ENCODE measurements at places on chromosomes 1 and 21.

DNA sequence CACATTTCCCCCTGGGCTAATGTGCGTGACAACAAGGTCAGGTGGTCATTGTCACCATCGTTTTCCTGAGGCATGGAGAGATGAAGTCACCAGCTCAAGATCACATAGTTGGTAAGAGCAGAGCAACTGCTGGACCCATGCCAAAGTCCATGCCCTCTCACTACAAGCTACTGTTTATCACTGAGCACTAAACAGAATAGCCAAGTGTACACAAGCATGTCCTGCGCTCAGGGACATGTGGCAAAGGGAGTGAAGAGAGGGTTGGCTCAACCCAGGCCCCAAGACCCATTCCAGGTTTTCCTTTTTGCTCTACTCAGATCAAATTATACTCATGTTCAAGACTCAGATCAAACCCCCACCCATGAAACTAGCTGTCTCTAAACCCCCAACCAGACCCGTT is 20.8 kb downstream of the LRRC52 start:
- DNase-seq: no peak

GRCh38 chr1:97920276-97920831 is 480 bp downstream of the DPYD start:
- no peak for DNase-seq

- DNase-seq: no peak
These were observed 79.4 kb downstream of the CAPZB start for GRCh38 chr1:19405761-19406487.

GRCh38 chr1:61289232-61290098 is 207.1 kb downstream of the NFIA start:
- no peak for DNase-seq

DNA sequence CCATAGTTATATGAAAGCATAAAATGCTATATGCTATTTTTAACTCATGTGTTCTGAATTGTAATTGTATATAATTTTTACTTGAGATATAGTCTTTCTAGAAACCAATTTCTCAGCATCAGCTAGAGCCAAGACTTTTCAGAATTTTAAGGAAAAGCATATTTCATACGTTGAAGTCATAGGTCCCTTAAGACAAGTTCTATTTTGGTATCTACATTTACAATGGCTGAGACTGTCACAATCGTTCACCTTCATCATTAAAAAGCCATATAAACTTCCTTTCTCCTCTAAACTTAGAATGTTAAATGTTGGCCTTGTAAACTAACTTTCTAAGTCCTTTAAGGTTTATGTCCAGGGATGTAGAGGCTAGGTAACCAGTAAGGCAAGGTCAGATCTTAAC is 104.1 kb downstream of the LRRC40 start:
- no peak for DNase-seq

DNA sequence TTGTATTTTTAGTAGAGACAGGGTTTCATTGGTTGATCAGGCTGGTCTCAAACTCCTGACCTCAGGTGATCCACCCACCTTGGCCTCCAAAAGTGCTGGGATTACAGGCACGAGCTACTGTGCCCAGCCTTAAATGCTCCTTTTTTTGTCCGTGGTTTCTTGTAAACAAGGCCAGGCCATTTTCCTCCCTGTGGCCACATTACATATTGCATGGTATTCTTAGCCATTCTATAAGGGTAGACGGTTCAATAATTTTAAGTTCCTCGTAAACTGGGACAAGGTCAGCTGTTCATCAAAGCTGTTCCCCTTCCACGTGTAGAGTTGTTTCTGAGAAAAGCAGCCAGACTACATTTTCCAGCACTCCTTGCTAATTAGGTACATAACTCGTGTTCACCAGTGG is 10.3 kb upstream of the LUZP1 start:
- DNase-seq: no peak

DNA sequence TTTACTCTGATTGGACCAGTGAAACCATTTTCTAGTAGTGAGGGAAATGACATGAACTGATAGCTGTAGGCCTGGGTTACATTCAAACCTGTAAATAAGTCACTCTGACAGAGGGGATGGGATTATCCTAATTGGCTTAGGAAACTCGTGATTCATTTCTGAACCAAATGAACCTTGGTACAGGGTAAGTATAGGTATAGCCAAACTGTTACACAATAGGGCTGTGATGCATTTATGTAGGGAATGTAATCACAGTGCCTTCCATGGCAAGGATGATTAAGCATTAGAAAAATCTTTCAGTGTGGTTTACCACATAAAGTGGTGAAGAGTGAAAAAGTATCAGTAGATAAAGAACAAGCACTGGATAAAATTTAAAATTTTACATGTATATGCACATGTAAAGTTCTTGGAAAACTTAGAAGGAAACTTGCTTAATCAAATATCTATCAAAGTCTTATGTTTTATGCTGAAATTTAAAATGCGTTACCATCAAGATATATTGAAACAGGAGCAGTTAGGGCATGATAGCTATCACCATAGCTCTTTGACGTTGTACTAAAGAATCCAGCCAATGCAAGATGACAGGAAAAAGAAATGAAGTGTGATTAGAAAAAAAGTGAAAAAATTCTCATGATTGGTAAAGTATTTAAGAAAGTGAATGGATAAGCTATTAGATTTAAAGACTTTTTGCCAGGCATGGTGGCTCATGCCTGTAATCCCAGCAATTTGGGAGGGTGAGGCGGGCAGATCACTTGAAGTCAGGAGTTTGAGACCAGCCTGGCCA is 63.0 kb downstream of the RABGAP1L start:
- no peak for DNase-seq

DNA sequence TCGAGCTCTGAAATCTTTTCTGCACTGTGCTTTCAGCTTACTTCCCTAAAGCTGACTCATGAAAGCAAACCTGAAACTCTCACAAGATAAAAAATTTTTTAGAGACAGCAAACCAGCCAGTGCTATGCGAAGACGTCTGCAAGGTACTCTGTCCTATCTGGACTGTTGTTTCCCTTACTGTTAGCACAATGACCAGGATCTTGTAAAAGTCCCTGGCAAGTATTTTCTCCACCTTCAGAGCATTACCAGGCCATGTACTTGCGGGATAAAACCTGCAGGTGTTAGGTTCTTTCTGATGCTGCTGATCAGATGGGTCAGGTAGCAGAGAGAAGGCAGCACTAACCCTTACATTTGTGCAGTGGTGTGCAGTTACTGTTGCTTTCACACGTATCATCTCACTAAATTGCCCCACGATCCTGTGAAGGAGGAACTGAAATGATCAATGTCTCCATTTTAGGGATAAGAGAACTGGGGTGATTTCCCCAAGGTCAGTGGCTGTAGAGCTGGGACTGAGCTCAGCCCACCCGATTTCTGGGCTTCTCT is 56.6 kb downstream of the PLXNA2 start:
- no peak for DNase-seq

GRCh38 chr1:179879797-179880196 is 2.2 kb upstream of the TOR1AIP2 start:
- no peak for DNase-seq

- DNase-seq: no peak
These were observed 16.5 kb downstream of the SPOCD1 start for GRCh38 chr1:31799196-31799894.

DNA sequence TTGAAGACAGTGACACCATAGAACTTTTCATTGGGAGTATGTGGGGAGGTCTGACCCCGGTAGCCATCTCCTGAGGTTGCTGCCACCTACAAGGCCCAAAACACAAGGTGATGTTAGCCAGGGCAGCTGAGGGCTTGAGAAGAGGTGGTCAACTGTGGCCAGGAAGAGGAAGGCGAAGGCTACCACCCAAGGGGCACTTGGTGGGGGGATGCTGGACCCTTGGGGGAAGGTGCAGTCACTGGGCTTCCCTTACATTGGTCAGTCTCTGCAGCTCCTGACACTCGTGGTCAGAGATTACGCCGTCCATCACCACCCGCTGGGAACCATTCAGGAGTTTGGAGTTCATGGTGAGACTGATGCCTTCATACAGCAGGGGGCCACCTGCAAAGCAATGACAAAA is 12.2 kb upstream of the CLDN19 start:
- DNase-seq: no peak

- no peak for DNase-seq
These were observed 320.5 kb downstream of the ST6GALNAC3 start for GRCh38 chr1:76395059-76395458.

GRCh38 chr1:22225858-22226589 is 83.1 kb upstream of the WNT4 start:
- DNase-seq: no peak

DNA sequence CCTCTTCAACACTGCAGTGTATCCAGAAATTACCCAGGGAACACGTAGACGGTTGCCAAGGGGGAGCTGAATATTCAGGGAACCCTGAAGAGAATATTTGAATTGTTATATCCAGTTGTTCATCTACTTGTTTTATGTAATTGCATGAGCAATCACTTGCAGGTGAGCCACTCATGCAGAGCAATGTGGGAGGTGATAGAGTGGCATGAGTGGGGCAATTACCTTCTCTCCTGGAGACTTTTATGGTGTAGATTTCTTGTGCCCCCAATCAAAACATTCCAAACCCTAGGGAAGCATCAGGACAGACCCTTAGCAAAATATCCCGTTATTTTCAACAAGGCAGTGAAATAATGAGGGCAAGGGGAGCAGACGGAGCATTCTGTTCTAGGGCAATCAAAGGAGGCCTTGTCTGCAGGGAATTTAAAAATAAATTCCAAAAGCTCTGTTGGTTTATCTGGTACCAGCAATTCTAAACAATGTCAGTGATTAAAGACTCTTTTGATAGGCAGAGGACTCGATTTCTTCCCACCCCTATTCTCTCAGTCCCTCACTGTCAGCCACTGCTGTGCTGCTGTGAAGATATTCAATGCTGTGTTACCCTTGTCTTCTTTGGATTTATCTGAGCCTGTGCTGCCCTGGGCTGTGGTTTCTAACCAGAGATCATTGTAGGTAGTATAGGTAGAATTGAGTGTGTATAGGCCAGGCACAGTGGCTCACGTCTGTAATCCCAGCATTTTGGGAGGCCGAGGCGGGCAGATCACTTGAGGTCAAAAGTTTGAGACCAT is 180.2 kb upstream of the MAP1LC3C start:
- no peak for DNase-seq

DNA sequence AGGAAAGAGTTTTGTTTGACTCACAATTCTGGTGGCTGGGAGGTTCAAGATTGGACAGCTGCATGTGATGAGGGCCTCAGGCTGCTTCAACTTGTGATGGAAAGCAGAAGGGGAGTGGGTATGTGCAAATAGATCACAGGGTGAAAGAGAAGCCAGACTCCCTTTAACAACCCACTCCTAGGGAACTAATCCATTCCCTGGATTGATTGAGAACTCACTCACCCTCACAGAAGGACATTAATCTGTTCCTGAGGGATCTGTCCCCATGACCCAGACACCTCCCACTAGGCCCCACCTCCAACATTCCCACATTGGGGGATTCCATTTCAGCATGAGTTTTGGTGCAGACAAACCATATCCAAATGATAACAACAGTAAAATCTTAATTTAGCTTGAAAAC is 25.6 kb downstream of the UBE2T start:
- no peak for DNase-seq

DNA sequence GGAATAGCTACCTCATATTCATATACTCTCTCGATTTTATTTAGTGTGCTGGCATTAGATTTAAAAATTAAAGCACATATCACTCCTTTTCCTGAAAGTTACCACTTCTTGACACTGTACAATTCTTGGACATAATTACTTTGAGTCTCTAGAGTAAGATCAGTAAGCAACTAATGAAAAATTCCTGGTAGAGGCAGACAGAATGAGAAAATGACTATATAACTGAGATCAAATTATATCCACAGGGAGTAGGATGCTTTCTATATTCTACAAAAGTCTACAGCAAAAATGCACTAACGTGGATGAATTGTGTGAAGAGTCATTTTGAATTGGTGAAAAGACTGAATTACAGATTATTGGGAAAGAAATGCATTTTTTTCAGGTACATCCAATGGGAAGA is 445.7 kb downstream of the PTBP2 start:
- no peak for DNase-seq

- no peak for DNase-seq
These were observed 9.4 kb upstream of the GPX7 start for GRCh38 chr1:52592637-52593323.

- DNase-seq: no peak
These were observed 174.8 kb downstream of the LTN1 start for GRCh38 chr21:28817871-28818270.

DNA sequence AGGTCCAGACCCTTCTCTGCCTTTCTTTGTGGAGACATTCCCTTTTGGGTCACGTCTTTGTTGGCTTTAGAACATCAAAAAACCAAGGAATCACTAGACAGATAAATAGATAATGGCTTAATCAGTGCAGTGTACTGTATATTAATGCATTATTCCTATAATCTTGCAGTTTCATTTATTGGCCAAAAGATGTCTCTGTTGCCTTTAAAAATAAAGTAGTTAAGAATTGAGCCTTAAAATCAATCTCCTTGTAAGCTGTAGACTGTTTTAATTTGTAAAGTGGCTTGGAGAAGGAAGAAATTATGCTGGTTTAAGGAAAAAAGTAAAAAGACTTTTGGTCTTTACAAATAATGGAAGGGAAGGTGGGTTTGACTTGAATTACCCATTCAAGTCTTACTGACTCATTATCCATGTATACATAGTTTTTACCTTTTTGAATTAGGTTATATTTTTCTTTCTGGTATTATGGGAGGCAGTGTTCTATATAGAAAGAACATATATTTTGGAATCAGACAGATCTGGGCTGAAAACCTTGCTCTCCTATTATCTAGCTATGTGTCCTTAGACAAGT is 84.6 kb downstream of the VPS13D start:
- no peak for DNase-seq

GRCh38 chr1:22352355-22352754 is 99.3 kb upstream of the ZBTB40 start:
- DNase-seq: no peak

DNA sequence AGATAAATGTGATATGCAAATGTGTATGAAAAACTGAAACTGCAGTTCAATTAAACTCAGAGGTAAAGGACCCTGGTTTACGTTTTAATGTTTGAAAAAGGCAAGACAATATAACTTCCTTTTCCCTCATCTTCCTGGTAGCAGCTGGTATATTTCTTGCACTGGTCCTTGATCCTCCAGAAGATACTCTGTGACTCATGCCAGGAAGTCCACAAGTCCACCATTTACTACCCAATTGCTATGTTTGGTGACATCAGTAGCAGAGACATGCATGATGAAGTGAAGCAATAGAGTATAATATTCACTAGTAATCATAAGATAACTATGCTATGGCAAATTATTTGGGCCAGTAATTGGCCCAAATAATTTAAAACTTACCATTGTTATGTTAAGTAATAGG is 774.5 kb upstream of the NEGR1 start:
- DNase-seq: no peak

DNA sequence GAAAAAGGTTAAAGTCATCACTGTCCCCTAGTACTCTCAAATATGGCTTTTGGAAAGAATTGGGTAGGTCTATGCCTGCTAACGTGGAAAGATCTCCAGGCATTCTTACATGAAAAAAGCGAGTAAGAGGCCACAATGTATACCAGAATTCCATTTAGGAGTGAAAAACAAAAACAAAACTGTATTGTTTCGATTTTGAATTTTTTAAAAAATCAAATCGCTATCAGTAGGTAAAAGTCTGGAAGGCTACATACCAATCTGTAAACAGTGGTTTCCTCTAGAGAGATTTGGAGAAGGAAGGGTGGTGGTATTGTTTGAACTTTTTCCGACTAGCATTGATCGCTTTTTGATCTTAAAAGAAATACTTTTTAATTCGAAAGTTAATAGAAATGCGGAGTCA is 55.9 kb downstream of the RRAGC start:
- DNase-seq: no peak

- no peak for DNase-seq
These were observed 74.2 kb upstream of the QSOX1 start for GRCh38 chr1:180080439-180080838.

All from activated naive CD4-positive, alpha-beta T cell treated with Interleukin-2 at 50 U/mL for 16 hours (primary cell).